ENCODE measurements at places on chromosomes 2 and 18.

- DNase-seq: no peak
Observed at GRCh38 chr2:130763405-130763804, 8.1 kb downstream of the AMER3 start.

- no peak for DNase-seq
Observed at GRCh38 chr2:11615209-11615608, 54.8 kb downstream of the NTSR2 start.

DNA sequence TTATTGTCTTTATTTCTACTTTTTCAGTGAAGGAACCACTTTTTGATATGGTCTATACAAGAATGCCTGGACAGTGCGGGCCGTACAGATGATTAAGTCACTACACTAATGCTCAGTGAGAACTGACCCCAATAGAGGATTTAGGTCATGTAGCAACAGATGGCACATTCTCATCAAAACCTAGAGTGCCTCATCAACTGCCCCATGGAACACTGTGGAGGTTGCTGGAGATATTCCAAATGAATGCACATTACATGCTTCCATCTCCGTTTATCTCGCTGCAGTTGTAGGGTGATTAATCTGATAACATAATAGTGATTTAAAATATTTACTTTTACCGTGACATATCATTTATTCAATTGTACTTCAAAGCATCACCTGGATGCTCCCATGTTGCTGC lies 41.8 kb upstream of the COPS8 start:
- no peak for DNase-seq

- DNase-seq: no peak
Observed at GRCh38 chr2:205932861-205933260, 153.1 kb downstream of the INO80D start.

DNA sequence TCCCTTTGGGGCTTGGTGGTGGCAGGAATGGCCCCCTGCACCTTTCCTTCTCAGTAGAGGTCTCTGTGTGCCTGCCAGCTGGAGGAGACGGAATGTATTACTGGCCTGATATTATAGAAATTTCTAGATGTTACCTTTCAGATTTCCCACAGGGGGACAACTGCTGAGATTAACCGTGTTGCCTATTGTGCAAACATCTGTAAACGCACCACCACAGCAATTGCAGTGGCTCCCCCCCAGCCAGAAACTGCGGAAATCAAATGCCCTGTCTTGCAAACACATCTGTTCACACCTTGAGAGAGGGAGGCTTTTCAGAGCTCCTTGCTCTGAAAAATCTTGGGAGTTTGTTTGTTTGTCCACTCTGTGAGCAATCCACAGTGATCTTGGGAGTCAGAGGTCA lies 270.0 kb upstream of the RAB12 start:
- DNase-seq: no peak

DNA sequence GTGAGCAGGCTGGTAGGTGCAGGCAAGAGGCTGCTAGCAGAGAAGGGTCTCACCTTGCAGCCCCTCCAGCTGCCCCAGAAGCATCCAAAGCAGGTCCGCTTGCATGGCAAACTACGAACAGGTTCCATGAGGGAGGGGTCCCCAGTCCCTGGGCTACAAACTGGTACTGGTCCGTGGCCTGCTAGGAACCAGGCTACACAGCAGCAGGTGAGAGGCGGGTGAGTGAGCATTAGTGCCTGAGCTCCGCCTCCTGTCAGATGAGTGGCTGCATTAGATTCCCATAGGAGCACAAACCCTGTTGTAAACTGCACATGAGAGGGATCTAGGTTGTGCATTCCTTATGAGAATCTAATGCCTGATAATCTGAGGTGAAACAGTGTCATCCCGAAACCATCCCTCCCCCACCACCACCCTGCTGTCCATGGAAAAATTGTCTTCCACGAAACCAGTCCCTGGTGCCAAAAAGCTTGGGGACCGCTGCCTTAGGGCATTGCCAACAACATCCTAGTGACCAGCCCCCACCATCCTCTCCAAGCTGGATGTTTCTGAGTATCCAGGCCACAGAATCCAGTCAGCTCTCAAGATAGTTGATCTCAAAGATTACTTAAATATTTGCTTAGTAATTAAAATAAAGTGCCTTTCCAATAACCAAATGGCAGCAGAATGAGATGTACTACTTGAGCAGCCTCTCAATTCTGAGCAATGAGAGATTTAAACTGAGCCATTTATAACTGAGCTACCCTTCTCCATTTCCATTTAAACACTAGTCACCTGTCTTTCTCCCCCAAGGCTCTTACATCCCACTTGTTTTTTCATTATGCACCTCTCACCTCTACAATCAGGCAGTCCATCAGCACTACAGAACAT lies 32.4 kb downstream of the LRP2 start:
- no peak for DNase-seq

DNA sequence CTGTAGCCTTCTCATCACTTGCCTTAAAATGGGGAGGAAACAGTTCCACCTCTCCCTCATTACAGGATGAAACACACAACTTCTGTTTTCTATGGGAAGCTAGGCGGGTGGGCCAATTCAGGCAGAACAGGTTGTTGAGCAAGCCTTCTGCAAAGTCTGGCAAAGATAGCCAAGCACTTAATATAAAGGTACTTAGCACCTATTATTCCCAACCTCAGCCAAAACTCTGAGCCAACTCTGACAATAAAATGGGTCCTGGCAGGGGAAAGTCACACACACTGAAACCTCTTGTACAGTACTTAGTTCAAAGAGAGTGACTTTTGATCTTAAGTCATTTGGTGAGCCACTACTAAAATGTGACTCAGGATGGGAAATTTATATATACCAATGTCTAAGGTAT lies 15.8 kb upstream of the SOCS6 start:
- no peak for DNase-seq

GRCh38 chr2:216441308-216442010 lies 29.2 kb downstream of the SMARCAL1 start:
- no peak for DNase-seq

- no peak for DNase-seq
Observed at GRCh38 chr2:137379186-137379585, 585.1 kb upstream of the HNMT start.

DNA sequence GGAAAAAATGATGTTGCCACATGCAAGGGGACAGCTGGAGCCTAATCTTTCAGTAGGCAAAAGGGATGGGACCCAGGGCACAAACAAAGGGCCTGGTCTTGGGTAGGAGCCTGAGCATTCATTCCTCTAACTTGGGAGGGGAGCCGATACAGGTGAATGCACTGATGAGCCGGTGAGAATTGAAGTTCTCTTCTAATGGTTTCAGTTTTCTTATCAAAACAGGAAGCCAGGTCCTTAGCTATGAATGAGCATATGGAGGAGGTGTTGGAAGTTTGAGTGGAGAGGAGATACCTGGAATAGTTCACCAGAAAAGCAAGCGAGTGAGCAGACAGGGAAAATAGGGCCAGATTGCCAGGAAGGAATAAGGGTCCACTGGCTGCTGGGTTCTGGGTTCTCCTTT lies 10.1 kb downstream of the DPP4 start:
- DNase-seq: no peak

- no peak for DNase-seq
Observed at GRCh38 chr2:238658820-238659219, 189.1 kb upstream of the TWIST2 start.

- no peak for DNase-seq
Observed at GRCh38 chr2:229708335-229708734, 6.0 kb downstream of the DNER start.

DNA sequence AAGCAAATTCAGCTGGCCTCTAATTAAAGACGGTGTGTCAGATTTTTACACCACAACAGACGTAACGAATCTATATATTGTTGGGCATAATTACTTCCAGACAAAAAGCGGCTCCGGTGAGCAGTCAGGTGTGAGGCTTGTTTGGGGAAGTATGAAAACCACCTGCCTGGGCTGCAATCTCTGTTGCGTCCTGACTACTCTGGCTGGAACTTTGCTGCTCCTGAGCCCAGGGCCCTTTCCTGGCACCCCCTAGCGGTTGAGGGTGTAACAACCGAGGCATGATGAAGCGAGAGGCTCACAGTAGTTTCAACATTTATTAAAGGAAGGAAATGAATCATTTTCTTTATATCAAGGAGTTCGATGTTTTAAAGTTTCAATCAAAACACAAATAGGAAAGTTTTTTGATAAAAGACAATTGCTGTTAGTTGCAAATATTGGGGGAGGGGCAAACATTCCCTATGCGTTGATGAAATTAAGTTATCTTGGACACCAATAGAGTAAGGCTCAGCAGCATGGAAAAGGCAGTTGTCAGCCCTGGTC lies 10.6 kb upstream of the ITGB6 start:
- DNase-seq: no peak

GRCh38 chr2:231450548-231450989 lies 13.7 kb downstream of the NCL start:
- no peak for DNase-seq

GRCh38 chr2:235216901-235217300 lies 265.1 kb downstream of the SH3BP4 start:
- DNase-seq: no peak

GRCh38 chr2:64711252-64711800 lies 57.6 kb upstream of the SERTAD2 start:
- DNase-seq: no peak

- DNase-seq: no peak
Observed at GRCh38 chr2:217086038-217086522, 226.2 kb upstream of the TNP1 start.

- no peak for DNase-seq
Observed at GRCh38 chr2:4135765-4136164, 432.4 kb downstream of the DCDC2C start.

DNA sequence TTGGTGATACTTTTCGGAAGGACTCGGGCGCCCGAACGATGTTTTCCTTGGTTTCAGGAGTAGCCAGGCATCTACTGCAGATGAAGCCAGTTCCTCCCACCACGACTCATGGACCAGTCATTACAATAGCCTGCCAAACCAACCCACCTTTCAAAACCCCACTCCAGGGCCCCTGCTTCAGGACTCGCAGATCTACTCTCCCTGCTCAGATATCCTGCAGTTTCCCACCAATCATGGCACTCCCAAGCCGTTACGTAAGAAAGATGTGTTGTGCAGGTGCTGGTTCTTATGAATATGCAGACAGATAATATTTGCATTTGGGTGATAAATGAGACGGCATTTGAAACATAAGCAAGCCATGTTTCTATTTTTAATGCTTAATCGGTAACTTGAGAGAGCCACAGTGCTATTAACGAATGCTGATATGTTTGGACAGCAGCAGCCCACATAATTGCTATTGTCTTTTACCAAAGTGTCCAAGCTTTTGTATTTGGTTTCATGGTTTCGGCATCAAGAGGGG lies 3.5 kb upstream of the CYS1 start:
- no peak for DNase-seq

DNA sequence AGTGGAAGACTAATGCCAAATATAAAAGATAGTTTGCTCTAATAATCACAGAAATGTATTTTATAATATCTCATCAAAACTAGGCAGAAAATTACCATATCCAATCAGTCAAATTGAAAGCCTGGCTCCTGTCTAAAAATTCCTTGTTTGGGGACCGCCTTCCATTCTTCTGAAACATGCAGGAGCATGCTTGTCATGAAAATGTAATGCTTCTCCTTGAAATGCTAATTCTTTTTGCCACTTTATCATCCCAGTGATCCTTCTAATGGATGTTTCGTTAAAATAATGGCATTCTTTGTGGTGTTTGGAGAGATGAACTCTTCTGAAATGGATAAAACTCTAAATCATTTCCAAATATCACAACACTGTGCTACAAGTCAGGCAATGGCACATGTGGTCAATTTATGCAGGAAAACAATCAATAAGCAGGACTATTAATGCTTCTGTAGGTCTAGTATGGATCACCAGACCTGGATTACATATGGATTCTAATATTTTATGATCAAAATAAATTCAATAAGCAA lies 1039.1 kb upstream of the NXPH2 start:
- DNase-seq: no peak

- DNase-seq: no peak
Observed at GRCh38 chr18:13715330-13715729, 11.0 kb downstream of the FAM210A start.

Data from AG04449 (cell line).